ENCODE measurements at places on chromosomes 5 and 9.

- no peak for DNase-seq
These were observed 82.0 kb upstream of the ORM1 start for GRCh38 chr9:114240647-114241558.

DNA sequence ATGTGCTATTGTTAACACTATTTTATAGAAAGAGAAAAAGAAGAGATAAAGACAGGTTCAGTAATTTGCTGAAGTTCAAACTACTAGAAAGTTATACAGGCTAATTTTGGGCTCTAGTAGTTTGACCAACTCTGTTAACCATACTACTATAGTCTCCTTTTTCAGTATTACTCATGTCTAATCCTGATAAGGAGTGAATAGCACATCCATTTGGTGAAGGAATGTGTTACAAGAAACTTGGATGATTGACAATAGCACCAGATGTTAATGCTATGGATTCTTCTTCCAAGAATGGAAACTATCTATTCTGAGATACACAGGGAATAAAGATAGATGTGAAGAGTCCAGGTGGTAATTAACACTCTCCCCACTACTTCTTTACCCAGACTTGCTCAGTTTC lies 677.3 kb downstream of the PRELID2 start:
- no peak for DNase-seq

- no peak for DNase-seq
These were observed 94.3 kb downstream of the TMEM167A start for GRCh38 chr5:82982846-82983245.

GRCh38 chr5:53323511-53323910 lies 156.9 kb upstream of the FST start:
- no peak for DNase-seq

- DNase-seq = no peak
These were observed 66.8 kb downstream of the PTPDC1 start for GRCh38 chr9:94150890-94151650.

GRCh38 chr9:35510754-35511428 lies 21.0 kb downstream of the RUSC2 start:
- DNase-seq = no peak

DNA sequence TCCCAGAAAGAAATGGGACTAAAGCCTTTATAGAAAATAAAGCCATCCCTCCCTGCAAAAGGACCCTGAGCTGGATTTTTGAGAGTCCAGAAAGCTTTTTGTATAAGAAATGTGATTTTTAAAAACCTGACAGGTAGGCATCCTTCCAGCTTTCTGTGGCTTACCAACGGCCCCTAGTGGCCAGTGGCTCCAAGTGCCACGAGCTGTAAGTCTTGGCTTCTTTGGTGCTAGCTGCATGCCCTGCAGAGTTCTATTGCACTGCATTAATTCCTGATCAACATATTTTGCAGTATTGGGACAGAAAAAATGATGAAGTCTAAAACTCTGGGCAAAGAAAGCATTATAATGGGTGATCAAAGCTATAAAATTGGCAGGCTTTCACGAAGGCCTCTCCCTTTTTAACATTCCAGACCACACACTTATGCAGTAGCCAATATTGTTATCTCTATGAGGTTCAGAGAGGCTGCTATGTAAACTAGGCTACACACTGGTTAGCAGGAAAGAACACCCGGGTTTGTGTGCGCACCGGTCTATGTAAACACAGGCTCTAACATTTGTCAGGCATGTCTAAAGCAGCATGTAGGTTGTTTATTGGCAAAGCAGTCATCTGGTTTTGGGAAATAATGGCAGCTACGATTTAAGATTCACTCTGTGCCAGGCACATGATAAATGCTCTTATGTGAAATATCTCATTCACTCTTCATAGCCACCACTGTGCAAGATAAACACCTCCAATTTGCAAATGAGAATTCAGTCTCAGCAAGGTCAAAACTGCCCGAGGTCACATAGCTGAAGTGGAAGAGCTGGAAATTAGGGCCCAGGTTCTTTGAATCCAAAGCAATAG lies 55.2 kb downstream of the NMUR2 start:
- DNase-seq = peak; percentile 5

- no peak for DNase-seq
These were observed 866.1 kb downstream of the TLE4 start for GRCh38 chr9:80437825-80438224.

DNA sequence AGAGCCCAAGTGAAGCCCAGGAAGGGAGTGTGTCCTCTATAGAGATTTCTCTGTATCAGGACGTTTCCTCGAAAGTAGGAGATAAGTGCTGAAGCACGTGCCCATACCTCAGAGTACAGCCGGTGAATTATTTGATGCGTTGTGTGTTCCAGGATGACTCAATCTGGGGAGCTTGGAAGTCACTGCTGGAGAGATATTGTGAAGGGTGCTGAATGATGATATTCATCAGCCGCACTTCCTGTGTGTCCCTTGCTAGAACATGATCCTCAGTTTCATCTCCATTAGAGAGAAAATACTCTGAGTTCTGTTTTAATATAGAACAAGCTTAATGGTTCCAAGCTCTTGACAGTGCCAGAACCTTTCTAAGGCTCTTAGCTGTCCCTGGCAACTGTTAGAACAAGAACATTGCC lies 402.3 kb upstream of the ADAMTSL1 start:
- no peak for DNase-seq

DNA sequence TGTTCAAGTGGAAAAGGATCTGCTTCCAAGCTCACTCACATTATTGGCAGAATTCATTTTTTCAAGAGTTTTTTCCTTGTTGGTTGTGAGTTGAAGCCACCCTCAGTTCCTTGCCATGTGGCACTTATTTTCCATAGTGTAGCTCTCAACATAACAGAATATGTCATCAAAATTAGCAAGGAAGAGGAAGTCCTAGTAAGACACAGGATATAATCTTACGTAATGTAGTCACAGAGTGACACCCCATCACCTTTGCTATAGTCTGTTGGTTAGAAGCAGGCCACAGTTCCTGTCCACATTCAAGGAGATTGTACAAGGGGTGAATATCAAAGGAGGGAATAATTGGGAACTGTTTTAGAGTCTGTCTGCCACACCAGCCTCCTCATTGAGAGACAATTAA lies 15.7 kb downstream of the IRGM start:
- no peak for DNase-seq

DNA sequence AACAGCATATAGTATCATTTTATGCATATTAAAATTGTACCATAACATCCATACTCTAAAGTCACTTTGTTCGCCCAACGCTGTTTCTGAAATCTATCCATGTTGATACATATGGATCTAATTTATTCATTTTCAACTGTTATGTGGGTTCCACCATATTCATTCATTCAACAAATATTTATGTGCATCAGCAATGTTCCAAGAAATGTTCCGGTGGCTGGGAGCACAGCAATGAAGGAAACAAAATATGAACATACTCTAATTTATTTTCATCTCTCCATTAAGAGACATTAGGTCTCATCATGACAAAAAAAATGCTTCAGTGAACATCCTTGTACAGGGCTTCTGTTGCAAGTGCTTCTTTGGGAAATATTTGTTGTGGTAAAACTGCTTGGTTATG lies 75.4 kb downstream of the MARCHF3 start:
- no peak for DNase-seq

- DNase-seq = no peak
These were observed 82.2 kb downstream of the TRIO start for GRCh38 chr5:14225173-14225834.

- no peak for DNase-seq
These were observed 3.8 kb upstream of the ZDHHC12 start for GRCh38 chr9:128727640-128728248.

GRCh38 chr5:132471944-132472343 lies 18.6 kb downstream of the IRF1 start:
- no peak for DNase-seq

GRCh38 chr9:132055756-132056155 lies 23.9 kb downstream of the MED27 start:
- DNase-seq = no peak

DNA sequence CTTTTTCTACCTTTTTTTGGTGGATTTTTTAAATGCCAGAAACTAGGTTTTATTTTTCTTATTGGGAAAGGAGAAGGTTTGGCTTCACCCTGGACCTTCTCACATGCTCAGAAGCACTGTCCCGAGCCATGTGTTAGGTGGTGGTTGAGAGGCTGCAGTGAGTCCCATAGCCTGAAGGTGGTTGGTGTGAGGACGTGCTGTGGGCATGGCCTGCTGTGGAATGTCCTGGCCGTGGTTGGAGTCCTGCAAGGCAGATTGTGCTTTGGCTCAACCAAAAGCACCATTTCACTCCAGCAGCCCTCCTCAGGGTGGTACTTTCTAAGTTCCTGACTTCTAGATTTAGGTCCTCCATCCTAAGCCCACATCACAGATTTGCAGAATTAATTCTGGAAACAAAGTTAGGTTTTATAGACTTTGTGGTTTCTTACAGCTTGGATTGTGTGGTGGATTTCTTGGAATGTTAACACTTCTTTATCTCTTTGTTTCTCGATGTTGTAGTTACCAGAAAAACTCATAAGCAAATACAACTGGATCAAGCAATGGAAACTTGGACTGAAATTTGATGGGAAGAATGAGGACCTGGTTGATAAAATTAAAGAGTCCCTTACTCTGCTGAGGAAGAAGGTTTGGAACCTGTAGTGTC lies 22.6 kb downstream of the OTULIN start:
- no peak for DNase-seq

DNA sequence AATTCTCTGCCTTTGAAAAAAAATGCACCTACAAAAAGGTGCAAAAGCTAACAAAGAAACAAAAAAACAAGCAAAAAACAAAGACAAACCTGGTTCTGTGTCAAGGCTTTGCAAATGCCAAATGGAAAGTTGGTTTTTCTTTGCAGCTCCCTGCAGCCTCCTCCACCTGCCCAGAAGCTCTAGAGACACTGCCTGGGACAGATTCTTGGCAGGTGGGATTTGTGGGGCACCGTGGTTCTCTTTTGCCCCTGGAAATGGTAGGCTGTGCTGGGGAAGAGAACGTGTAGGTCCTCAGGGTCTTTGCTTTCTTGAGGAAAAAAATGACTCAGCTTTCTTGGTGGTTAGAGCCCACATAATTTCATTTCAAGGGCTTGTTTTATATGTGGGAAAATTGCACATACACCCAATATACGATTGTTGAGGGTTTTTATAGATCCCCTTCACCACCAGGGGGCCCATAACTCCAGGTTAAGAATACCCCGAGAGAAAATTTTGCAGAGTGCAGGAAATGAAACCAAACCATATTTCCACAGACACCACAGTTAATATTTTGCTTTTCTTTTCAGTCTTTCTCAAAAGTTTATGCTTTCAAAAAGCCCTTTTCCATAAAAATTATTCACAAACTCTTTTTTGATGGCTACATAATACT lies 58.7 kb downstream of the NXNL2 start:
- peak; percentile 38 for DNase-seq

GRCh38 chr9:1980387-1980786 lies 34.8 kb upstream of the SMARCA2 start:
- no peak for DNase-seq

DNA sequence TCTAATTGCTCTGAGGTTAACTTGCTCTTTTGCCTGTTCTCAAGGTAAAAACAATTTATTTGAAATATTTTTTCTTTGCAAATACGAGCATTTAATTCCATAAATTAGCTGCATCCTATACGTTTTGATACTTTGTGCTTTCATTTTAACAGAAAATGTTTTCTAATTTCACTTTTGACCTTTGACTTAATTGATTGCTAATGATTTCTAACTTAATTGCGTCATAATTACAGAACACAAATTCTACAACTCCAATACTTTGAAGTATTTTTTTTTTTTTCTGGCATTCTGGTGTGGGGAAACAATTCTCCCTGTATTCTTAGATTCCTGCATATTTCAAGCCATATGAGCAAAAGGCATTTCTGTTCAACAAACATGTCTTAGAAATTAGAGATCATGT lies 134.0 kb downstream of the ISOC1 start:
- DNase-seq = no peak

DNA sequence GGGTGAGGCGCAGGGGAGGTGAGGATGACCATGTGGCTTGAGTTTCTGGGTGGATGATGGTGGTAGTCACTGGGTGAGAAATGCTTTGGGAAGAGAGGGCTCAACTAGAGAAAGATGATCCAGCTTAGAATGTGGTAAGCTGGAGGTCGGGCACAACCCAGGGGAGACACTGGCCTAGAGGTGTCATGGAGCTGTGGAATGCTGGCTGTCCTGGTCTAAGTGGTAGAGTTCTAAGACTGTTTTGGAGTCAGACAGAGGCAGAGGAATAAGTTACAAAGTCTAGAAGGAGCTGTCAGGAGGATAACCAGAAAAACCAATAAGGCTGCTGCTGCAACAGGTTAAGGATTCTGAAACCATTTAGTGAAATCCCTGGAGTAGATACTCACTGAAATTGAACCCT lies 19.2 kb upstream of the ACSL6 start:
- no peak for DNase-seq

GRCh38 chr9:800591-801150 lies 40.8 kb upstream of the DMRT1 start:
- DNase-seq = no peak

- no peak for DNase-seq
These were observed 205.1 kb upstream of the SGCD start for GRCh38 chr5:156121882-156122281.

DNA sequence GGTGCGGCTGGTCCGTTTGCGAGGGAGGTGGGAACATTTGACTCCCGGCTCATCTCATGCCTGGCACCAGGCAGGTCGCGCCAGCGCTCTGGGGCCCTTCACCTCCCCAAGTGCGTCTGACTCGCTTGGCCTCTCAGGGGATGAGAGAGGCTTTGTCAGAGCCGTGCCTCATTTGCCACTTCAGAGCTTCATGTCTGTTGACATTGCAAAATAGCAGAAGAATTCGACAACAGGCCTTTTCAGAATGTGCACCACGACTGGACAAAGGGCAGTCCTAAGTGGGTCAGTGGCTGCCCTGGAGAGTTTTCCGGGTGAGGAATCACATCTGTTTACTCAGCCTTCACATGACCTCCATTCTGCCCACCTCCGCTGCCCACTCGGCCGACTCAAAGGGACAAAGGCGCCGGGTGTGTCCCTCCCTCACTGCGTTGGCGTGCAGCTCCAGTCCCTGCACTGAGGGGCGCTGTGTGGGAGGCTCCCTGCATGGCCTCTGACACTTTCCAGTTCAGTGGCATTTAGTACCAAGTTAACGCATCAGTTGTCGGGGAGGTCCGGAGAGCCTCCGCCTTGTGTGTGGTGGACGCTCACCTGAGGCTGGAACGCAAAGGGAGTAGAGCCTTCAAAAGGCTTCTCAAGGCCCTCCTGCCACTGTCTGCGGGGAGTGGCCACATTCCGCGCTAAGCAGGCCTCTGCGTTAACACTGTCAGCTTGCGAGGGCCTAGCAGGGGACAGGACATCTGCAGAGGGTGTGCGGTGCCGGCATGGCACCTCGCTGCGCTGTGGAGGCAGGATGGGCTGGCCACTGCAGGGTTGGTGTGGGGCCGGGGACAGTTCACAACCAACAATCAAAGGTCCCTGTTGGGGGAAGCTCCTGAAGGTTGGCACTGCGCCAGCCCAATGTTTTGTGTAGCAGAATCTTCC lies 171.5 kb downstream of the NXNL2 start:
- DNase-seq = no peak

DNA sequence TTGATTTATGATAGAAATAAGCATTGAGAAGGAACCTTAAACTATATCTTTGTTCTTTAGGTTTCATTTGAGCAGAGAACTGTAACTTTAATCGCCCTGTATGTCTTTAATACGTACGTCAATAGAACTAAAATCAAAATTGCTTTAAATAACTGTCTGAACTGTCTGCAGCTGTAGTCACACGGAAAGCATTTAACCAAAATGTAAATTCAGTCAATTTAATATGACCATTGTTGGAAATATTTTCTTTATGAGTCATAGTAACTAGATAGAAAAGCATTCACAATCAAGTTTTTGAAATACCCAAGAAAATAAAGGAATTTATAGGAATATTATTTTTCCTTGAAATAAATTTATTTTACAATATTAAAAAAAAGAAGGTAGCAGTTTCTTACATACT lies 157.1 kb upstream of the CDH6 start:
- no peak for DNase-seq
